ENCODE measurements at places on chromosomes 1 and 21. TPM values are rescaled to one million over a fixed set of nuclear protein-coding genes. Genes with fewer than 3 reads are reported as not detected.

FUCA1 gene
- 16.4 TPM for total RNA-seq

LHX8 gene
- total RNA-seq, result not detected

RPE65 gene
- total RNA-seq, result not detected

FCRLA gene
- total RNA-seq, result not detected

HSD3B1 gene
- not detected for total RNA-seq

CD34 gene
- total RNA-seq, result not detected

LAPTM5 gene
- total RNA-seq, result not detected

FAM131C gene
- total RNA-seq, result 0.73 TPM

Measured in osteocyte (in vitro differentiated cells).